ENCODE measurements at places on chromosomes 2 and 18.

- no peak for DNase-seq
These were observed 95.7 kb upstream of the POU3F3 start for GRCh38 chr2:104758199-104758620.

GRCh38 chr2:191885650-191886049 is 38.8 kb upstream of the CAVIN2 start:
- no peak for DNase-seq

DNA sequence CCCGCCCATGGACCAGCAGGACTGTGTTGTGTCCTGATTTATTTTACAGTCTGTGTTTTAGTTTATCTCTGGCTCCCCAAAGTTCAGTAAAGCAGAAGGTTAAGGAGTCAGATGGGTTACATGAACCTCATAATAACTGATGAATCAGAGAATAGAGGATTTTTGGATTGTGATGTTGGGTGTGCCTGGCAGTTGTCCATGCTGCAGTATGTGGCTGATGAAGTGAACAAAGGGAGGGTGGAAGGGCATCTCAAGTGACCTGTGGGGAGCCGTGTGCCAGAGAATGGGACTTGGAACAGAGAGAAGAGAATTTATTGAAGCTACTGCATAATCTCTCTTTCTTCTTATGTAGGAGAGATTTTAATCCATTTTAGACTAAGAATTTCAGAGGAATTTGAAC is 145.5 kb downstream of the MAP4K4 start:
- DNase-seq, result no peak

DNA sequence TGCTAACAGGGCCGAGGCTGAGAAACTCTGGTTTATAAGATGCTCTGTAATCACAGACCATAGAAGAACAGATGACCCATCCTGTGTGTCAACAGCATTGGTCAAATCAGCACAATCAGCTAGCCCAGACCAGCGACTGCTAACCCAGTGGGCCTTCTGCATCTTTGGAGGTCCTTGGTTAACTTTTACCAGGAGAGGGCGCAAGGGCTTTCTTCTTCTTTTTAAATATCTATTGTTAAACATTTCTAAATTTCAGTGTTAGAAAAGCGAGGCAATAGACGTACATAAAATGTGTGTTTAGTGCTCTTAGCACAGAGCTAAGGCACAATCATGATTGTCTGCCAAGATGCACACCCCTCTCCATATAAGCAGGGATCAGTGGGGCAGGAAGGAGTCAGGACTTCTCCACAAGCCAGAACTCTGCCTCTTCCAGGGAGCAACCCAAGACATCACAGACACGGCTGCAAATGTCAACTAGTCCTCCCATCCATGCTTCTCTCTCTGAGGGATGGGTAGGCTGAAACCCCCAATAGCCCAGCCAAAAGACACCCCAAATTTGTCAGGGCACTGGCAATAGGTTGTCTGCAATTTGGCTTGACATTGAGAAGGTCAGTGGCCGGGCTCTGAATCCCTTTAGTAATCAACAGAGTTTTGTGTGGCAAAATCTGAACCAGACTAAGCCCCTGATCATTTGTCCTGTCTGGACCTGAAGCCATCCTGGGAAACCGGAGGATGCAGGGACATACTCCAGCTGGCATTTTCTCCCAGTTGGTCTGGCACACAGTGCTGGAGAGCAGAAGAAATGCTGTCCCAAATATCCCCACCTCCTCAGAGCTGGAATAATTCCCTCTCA is 188.2 kb downstream of the BCL2 start:
- peak; percentile 49 for DNase-seq

DNA sequence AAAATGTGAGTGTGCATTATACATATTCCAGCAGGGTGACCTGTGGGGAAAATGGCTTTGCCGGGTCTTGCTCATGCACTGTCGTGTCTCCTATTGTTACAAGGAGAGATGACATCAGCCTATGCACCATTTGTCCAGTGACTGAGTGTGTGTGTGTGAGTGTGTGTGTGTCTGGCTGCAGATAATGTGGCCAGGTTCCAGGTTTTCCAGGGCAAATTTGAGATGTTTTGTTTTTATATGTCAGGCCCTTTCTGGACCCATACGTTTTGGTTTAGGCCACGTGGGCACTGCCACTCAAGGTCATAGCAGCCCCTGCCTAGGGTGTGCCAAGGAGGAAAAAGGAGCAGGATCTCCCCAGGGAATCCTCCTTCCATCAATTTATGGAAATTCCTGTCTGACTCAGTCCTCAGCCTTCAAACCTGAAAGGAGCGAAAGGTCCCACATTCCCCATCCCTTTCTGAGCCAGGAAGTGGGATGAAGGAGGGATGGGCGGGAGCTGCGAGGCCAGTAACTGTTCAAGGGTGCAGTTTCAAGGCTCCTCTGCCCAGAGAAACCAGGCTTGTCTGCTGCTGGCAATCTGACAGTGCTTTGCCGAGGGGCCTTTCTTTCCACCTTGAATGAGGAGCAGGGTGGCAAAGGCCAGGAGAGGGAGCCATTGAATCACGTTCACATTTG is 93.0 kb upstream of the SMAD2 start:
- no peak for DNase-seq

GRCh38 chr2:236934166-236934565 is 151.5 kb upstream of the COPS8 start:
- DNase-seq, result no peak

- DNase-seq, result no peak
These were observed 105.0 kb upstream of the CDC42EP3 start for GRCh38 chr2:37776487-37776886.

- DNase-seq, result no peak
These were observed 174.7 kb downstream of the LPIN1 start for GRCh38 chr2:11920993-11921583.

GRCh38 chr18:12373116-12373770 is 3.8 kb downstream of the AFG3L2 start:
- DNase-seq, result no peak

GRCh38 chr2:172561270-172561669 is 5.4 kb downstream of the PDK1 start:
- no peak for DNase-seq

GRCh38 chr2:120526997-120527945 is 181.3 kb downstream of the INHBB start:
- DNase-seq, result no peak

DNA sequence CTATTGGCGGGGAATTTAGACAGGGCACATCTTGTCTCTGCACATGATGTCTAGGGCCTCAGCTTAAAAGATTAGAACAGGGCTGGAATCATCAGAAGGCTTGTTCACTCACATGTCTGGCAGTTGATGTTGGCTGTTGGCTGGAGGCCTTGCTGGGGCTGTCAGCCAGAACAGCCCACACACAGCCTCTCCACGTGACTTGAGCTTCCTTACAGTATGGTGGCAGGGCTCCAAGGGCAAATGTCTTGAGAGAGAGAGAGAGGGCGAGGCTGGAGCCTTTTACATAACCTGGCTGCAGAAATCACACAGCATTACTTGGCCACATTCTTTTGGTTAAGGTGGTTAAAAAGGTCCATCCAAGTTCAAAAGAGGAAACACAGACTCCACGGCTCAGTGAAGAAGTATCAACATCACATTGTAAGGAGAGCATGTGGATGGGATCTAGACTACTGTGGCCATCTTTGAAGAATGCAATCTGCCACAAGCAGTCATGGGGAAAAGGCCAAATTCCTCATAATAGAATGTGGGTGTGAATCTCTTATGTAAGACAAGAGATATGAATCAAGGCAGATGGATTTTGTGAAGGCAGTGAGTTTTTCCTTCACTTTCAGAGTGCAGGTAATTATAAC is 30.4 kb downstream of the SRSF7 start:
- no peak for DNase-seq

- DNase-seq, result no peak
These were observed 38.4 kb downstream of the YPEL5 start for GRCh38 chr2:30185178-30185577.

DNA sequence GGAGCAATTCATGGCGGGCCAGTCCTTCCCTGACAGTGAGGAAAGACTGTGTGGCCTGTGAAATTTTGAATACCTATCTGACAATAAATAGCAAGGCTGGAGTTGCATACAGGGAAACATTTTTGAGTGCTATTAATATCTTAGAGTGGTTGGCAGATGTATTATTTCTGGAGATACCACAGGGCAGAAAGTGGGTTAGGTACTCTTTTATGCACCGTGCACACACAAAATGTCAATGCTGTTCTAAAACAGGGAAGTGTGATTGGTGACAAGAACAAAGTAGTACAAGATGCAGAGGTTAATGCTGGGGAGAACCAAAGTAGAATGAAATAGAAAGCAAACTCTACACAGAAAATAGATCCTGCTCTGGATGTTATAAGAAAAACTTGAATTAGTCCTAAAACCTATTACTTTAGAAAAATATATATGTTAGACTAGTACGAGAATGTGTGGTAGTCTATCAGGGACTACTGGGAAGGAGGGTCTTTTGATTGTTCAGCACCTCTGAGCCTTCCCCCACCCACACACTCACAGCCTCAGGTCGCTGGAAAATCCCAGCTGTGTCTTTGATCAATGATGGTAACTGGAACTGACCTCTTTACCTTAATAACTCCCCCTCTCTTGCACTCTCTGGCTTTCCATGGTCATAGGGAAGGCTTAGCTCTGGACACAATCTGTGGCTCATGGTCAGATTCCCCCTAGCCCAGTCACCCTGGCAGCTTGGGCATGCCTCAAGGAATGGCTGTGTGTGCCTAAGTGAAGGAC is 58.2 kb downstream of the SERPINB8 start:
- no peak for DNase-seq

DNA sequence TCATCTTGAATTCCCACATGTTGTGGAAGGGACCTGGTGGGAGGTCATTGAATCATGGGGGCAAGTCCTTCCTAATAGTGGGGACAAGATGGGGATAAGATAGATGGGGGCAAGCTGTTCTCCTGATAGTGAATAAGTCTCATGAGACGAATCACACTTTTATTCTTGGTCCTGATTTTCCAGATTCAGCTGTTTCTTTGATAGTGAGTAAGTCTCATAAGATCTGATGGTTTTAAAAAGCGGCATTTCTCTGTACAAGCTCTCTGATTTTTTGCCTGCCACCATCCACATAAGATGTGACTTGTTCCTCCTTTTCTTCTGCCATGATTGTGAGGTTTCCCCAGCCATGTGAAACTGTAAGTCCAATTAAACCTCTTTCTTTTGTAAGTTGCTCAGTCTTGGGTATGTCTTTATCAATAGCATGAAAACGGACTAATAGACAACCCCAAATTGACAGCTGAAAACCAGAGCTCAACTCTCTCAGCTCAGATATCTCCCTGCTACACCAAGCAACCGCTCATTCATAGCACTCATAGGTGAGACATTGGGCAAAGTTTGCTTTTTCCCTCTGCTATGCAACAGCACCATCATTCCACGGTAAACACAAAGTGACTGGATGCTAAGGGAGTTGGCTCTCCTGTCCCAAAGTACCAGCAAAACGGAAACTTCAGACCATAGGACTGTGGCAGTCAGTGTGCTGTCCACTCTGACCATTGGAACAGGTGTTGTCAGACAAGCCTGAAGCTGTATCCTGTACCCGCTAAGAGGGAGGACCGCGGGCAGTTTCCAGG is 44.9 kb upstream of the TBC1D8 start:
- no peak for DNase-seq

DNA sequence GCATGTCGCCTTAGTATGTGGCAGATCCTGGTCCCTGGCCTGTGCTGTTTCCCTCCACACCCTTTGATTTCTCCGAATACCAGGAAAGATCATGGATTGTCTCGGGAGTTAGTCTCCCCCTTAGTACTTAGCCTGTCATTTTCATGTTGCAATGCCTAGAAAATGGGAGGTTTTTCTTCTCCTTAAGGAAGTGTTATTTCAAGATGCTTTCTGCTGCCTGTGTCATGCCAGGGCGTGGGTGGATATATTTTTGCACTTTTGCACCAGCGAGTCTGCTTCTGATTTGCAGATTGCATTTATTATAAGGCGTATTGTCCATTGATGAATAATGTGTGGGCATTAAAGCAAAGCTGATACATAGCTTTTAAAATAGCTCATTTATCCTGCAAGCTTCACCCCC is 223.5 kb downstream of the NEDD4L start:
- DNase-seq, result no peak

GRCh38 chr2:162072976-162073887 is 783 bp downstream of the DPP4 start:
- no peak for DNase-seq

- DNase-seq, result no peak
These were observed 68.6 kb downstream of the NYAP2 start for GRCh38 chr2:225468131-225468530.

GRCh38 chr2:173086518-173087213 is 11.0 kb downstream of the MAP3K20 start:
- DNase-seq, result no peak

GRCh38 chr2:208077276-208077675 is 47.0 kb downstream of the CRYGD start:
- DNase-seq, result no peak

Measured in stimulated activated CD8-positive, alpha-beta memory T cell treated with anti-CD3 and anti-CD28 coated beads, Interleukin-12 subunit alpha, Interleukin-12 subunit beta, amount 100 ng/mL, for 1 hour (primary cell).